ENCODE measurements at places on chromosomes 2 and 18.

- DNase-seq: peak; percentile 88
Measured at GRCh38 chr2:233353769-233354499, at the start of gene DGKD. Gene DGKD (plus strand): TSS chr2:233354494. CDS start chr2:233354519, 25 bp downstream.

DNA sequence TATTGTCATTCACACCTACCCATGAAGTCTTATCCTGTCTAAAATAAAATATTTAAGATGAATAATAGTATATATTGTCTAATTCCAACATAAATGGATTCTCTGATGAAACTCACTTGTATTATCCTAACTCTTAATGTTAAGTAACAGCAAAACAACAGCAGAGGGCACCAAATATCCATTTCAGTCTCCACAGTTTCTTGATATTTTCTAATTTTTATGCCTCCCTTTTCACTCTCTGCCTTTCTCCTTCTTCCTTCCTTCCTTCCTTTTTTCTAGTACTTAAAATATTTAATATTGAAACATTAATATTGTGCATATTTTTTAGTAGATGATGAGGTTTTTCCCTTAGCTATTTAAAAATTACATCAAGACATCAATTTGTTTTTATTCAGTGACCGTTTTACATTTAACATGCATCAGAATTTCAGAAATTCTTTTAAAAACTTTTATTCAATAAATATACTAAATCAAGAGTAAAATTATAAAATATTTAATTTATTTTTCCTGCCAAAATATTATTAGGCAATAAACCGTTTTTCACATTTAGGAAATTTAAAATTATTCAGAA lies 97.6 kb downstream of the WDR7 start:
- no peak for DNase-seq

DNA sequence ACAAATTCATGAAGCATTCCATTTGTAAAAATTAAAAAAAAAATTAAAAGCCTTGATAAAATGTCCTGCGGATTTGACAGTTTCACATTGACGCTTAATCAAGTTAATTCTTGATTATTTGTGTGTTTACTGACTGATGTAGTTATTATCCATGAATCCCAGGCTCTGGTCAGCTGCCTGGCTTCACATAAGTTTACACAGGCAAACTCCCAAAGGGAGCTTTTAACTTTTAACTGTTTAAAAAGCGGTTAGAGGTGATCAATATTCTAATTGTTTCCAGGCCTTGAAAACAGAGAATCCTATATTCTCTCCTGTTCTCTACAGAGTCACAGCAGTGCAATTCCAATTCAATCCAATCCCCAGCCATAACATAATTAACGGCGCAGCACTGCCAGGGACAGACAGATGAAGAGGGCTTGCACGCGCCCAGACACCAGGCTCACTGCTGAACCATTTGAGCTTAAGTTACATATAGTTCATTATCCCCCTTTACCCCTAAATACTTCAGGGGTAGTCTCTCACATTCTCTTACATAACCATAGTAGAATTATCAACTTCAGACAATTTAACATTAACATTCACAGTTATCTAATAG lies 47.5 kb downstream of the ATP8B1 start:
- DNase-seq: no peak

GRCh38 chr2:28437149-28437835 lies 44.6 kb downstream of the FOSL2 start:
- no peak for DNase-seq

GRCh38 chr2:150127995-150128394 lies 359.5 kb downstream of the RND3 start:
- DNase-seq: no peak

DNA sequence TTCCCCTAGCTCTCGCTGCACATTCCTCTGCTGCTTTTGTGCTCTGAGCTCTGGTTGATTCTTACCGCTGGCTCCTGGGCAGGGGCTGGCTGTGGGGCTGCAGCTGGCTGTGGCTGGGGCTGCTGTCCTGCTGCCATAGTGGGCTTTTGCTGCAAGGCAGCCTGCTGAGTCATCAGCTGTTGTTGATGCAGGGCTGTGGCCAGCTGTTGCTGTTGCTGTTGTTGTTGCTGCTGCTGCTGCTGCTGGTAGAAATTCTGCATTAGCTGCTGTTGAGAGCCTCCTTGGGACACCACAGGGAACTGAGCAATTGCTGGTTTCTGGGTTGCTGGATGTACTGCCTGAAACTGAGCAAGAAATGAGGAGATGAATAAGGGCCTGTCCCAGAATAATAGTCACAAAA lies 77.2 kb upstream of the NFU1 start:
- no peak for DNase-seq

GRCh38 chr2:102027036-102027980 lies 35.5 kb downstream of the IL1R2 start:
- DNase-seq: no peak

GRCh38 chr2:74619651-74620297 lies 28.4 kb downstream of the M1AP start:
- no peak for DNase-seq

GRCh38 chr18:58882686-58883085 lies 18.0 kb downstream of the ZNF532 start:
- DNase-seq: no peak

DNA sequence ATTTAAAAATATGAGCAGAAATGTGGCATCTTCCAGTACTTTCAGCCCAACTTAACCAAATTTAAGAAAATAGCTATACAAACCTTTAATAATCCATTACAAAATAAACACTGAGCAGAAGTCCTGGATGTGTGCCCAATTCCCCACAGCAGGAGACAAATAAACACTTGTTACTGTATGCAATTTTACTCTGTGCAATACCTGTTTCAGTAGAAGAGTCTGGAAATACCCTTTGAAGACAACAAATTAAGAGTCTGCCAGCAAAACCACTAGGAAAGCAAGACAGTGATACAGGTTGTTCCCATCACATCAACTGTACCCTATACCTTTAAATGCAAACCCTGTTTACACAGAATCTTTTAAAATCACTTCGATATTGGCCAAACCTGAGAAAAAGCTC lies 41.4 kb upstream of the RNU4ATAC start:
- no peak for DNase-seq

DNA sequence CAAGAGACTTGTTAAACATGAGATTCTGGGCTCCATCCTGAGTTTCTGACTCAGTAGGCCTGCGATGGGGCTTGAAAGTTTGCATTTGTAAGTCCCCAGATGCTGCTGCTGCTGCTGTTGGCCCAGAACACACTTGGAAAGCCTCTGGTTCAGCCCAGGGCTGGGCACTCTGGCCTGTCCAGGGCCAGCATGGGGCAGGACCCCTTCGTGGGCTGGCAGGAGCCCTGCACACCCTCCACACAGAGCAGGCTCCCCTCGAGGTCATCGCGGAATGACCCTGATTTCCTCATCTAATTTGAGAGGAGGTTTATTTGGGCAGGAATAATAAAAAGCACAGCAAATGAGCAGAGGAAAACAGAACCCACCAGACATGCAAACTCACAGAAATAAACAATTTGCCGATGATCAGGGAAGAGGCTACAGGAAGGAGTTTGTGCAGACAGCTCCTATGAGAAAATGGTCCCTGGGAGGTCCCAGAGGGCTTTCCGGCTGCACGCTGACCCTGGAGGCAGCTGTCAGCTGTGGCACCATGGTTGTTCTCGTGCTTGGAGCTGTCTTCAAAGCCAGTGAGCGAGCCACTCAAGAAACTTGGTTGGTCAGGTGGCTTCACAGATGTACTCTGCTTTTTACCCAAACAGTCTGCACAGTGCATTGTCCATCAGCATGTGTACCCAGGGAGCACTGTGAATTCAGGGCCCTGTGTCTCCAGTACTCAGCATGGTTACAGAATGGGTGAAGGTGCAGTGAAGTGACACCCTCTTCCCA lies 119.3 kb downstream of the GLI2 start:
- DNase-seq: no peak

DNA sequence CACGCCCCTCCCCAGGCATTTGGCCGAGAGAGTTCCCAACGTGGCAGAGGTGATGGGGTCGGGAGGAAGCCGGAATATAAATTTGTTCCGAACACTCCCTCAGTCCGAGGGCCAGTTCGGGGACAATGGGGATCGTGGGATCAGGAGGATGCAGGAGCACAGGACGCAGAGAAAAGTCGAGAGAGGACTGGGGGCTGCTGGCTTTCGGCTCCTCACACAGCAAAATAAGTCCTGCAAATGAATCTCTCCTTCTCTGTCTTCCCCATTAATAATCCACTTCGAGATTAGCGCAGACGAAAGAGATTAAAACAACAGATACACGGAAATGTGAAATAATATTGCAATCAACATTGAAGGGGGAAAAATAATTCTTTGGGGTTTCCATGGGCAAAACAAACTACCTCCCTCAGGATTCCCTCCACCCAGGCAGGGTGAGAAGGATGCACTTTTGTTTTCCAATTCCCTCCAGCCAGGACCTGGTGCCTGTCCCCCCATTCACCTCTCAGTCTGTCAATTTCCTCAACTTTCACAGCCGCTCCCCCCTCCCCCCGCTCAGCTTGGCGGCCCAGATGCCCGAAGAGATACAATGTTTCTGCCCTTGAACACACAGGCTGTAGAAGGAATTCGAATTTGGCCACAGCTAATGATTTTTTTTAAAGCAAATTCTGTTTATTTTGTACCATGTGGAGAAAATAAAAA lies 3.1 kb upstream of the ZEB2 start:
- no peak for DNase-seq

DNA sequence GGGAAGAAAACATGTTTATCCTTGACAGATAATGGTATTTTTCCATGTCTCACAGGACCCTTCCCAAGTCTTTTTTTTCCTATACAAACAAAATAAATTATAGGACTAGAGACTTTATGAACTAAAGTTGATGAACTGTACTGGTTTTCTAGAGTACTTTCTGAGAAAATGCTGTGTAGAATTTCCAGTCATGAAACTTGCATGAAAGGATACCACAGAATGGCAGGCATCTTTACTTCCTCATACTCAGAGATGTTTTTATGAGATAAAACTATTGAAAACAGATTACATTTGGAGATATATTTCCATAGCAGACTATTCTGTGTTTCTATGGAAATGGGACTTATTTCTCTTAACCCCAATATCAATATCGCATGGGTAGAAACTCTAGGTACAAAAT lies 403.5 kb downstream of the PARD3B start:
- no peak for DNase-seq

GRCh38 chr2:25617948-25618646 lies 55.3 kb downstream of the DTNB start:
- no peak for DNase-seq

DNA sequence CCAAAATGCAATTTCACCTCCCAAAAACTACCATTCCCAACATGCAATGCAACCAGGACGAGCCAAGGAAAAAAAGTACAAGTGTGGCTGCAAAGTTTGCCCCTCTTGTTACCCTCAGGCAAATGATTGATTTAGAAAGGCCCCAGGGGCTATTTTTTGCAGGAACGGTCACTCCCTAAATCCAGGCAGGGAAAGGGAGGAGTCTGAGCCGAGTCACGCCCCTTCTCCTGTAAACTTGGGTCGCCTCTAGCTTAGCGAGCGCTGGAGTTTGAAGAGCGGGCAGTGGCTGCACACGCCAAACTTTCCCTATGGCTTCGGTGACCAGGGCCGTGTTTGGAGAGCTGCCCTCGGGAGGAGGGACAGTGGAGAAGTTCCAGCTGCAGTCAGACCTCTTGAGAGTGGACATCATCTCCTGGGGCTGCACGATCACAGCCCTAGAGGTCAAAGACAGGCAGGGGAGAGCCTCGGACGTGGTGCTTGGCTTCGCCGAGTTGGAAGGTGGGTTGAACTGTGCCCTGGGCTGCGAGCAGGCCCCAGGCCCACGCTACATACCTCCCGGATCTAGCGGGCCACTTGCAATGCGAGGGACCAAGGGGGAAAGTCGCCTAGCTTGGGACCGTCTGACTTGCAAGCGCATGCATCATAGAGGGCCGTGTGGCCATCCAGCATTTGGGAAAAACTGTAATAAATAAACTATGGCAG lies at the start of gene GALM:
GALM (plus strand) TSS at position 261 of the 702 bp plus-strand sequence; CDS start at position 309, 48 bp downstream.
- peak; percentile 42 for DNase-seq

DNA sequence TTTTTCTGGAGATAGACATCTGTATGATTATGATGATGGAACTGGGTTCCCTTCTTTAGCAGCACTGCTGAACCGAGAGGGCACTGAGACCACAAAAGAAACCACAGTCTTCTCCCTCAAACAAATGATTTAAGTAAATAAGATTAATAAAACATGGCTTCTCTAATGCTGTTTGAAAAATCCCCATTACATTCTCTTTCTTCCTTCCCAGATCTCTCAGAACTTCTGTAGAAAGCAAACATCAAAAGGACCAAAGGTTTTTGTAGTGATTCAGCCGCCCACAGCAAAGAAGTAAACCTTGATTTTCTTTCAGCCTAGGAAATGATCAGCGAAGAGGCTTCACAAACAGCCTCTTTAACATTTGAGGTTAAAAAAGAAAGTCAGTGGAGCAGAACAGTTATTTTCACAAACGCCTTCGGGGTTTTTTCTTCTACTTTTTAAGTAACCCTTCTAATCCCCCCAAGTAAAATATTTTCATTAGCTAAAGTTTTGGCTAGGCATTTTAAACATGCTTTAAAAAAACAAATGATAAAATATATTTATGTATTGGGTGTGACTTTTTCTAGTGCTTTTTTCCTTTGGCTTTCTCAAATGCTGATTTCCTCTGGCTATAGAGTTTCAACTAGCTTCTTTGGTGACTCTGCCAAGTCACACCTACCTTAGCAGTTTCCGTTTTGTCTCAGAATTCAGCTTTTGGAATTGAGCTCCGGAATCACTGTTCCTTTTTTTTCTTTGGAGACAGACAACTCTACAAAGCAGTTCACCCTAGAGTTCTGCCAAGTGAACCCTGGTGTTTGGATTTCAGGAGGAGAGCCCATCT lies 89.6 kb downstream of the UPP2 start:
- DNase-seq: no peak

GRCh38 chr2:9897331-9897737 lies 54.1 kb downstream of the TAF1B start:
- DNase-seq: no peak

- DNase-seq: no peak
Measured at GRCh38 chr2:104849618-104850141, 4.2 kb upstream of the POU3F3 start.

- no peak for DNase-seq
Measured at GRCh38 chr18:12652861-12653401, 5.0 kb downstream of the SPIRE1 start.

- no peak for DNase-seq
Measured at GRCh38 chr2:60661073-60661738, 94.9 kb upstream of the PAPOLG start.

GRCh38 chr2:22355816-22356433 lies 1029.1 kb upstream of the KLHL29 start:
- DNase-seq: no peak

DNA sequence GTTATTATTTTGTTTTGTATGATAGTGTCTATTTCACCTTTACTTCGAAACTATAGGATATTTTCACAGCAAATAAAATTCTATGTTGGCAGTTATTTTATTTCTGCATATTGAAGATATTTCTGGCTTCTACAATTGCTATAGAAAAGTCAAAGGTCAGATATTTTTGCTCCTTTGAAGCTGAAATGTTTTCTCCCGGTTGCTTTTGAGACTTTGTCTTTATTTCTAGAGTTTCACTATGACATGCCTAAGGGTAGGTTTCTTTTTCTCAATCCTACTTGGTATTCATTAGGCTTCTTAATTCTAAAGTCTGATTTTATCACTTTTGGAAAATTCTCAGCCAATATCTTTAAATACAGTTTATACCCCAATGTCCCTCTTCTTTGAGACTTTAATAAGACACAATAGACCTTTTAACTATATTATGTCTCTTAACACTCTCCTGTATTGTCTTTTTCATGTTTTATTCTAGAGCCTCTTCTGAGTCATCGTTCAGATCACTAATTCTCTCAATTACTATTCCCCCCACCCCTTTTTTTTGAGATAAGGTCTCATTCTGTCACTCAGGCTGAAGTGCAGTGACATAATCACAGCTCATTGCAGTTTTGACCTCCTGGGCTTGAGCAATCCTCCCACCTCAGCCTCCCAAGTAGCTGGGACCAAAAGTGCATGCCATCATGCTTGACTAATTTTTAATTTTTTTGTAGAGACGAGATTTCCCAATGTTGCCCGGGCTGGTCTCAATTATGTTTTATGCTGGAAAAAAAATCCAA lies 50.5 kb downstream of the USP37 start:
- DNase-seq: no peak
